NT2/D1 (cell line): ENCODE measurements at places on chromosomes 1 and 21.

GRCh38 chr21:32248571-32249461, 30.0 kb downstream of the MIS18A start:
- no peak for DNase-seq

DNA sequence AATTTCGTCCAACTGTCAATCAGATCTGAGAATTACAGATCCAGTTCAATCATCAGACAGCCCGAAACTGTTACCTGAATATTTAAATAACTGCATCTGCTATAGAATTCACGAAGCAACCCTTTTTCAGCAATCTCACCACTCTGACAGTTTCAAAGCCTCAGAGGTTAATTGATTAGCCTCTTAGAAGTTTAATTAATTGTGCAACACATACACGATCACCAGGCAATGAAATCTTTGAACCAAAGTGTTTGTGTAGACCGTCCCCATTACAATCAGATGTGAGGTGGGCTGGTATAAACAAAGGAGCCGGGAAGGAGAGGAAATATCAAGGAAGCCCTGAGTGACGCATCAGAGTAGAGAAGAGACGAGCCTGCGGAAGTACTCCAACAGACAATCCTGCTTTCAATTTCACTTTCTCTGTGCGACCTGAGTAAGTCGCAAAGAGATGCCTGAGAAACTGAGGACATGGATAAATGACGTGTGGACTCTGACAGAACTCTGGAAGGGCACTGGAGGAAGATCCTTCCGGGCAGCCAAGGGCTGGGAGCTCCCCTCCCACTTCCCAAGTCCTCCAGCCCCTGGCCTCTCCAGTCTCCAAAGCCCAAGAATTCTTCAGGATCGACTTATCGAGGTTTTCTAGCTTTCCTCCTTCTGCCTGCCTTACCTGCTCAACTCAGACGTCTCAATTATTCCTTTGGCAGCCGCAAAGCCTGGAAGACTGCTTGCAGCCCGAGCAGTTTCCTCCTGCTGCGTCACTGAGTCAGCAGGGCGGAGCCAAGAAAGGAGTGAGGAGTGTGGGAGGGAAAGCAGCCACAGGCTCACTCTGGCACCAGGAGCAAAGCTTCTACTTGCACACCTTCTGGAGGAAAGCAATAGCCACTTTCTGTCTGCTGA, at the start of gene RNASEL:
TSS of gene RNASEL (minus strand) at position 757 of the 897 bp plus-strand sequence. CDS start 2,450 bp downstream, outside the sequence.
- DNase-seq = peak; percentile 63

- no peak for DNase-seq
These were observed 163.6 kb downstream of the TNFSF18 start for GRCh38 chr1:172887162-172887561.

DNA sequence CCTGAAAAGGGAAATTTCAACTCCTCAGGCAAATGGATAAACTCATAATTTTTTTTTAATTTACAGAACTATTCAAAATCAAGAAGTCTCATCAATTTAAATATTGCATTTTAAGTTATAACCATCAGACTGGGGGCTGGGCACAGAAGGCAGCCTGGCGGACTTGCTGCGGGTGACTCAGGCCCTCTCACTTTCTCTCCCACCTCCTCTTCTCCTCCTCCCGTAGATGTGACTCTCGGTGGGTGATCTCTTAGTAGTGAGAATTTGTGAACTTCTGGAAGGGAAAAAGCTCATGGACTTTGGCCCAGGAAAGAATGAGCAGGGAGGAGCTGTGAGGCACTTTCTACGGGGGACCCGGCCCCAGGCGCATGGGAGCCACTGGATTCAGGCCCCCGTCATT, 32.9 kb downstream of the CLIC6 start:
- DNase-seq = no peak

DNA sequence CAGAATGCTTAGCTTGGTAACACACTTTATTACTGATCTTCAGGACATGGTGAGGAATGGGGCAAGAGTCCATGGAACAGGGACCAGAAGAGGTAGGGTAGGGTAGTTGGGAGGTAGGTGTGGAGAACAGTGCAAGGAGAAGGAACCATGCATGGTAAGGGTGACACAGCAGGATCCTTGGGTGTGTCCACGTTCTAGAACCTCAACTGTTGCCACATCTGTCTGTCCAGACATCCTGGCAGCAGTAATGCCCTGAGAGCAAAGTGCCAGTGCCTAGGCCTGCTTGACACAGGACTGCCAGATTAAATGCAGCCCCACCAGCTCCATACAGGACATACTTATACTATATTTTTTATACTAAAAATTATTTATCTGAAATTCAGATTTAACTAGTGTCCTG, 13.9 kb downstream of the DMAP1 start:
- no peak for DNase-seq

GRCh38 chr1:113416496-113416895, 26.2 kb downstream of the MAGI3 start:
- no peak for DNase-seq

DNA sequence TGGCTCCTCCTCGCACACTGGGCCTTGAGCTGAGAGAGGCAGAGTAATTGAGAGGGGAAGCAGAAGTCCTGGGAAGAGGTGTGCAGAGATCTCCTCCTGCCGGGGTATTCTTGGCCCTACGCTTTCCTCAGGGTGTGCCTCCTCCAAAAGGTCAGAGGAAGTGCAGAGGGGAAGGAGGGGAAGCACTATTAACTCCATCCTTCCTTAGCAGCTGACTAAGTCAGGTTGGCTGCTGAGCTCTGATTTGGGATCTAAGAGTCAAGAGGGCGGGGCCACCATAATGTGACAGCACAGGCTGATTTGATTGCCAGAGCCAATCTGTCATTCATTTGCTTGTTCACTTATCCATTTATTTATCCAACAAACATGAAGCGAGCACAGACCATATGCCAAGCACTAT, 12.3 kb downstream of the ATP2B4 start:
- no peak for DNase-seq

GRCh38 chr1:208874915-208875314, 630.7 kb upstream of the PLXNA2 start:
- DNase-seq = no peak

DNA sequence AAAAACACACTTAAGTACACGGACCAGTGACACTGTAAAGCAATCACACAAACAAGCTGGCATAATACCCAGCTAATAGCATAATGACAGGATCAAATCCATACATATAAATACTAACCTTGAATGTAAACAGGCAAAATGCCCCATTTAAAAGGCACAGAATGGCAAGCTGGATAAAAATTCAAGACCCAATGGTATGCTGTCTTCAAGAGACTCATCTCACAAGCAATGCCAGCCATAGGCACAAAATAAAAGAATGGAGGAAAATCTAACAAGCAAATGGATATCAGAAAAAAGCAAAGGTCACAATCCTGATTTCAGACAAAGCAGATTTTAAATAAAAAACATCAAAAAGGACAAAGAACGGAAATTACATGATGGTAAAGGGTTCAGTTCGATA, 79.1 kb upstream of the PTGFR start:
- no peak for DNase-seq

- DNase-seq = no peak
These were observed 8.9 kb upstream of the ZNF326 start for GRCh38 chr1:89986020-89986419.

DNA sequence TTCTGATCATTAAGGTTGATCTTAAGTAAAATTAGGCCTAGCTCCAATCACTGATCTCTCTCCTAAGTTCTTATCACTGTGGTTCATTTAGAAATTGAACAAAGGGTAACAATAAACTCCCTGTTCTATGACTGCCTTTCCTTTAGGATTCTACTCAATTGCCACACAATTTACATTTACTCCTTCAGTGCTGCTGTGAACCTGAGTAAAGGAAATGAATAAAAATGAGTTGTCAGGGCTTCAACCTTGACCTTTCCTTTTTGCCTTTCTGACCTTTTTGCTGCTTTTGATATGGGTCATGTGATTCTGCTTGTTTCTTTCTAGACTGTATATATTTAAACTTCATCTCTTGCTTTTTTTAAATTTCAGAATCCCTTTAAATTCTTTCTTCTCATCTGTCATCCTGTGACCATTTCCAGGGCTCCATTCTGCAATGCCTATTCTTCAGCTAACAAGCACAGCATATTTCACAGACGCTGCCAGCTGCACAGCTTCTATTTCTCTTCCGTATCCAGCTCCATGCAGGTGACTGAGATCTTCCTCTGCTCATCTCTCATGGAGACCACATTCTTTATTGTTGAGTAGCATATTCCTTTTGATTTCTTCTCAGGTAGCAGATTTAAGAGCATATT, 3.2 kb downstream of the LRRC8B start:
- no peak for DNase-seq

DNA sequence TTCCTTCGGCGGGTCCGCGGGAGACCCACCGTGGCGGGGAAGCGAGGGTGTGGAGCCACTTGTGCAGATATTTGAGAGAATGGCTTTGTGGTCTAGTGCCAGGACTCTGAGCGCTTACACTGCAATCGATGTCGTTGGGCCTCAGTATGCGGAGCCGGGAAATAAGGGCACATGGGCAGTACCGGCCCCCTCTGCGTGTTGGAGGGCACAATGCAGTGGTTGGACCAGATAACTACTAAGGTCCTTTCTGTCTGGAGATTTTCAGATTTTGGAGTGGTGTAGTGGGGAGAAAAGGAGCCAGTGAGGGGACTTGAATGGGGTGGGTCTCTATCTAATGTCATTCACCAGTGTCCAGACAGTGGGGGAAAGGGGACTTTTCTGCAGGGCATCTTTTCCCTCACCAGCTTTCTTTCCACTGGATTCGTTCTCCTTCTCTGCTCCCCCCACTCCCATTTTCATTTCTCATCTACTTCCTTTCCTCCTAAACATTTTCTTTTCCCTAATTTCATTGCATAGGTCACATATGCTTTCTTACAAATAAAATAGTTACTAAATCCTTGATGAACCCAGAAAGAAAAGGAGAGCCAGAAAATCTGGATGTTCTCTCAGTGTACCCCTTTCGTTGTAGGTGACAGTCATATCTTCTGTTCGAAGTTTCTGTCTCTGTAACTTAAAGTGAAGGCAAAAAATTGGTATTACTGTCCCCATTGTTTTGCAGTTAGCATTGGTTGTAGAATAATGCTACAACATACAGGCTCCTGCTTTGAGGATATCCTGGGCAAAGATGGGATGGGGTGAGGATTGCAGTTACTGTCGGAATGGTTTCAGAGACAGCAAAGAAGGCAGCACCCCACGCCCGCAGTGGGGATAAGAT, 1.4 kb downstream of the ATF3 start:
- DNase-seq = no peak

- no peak for DNase-seq
These were observed 287.4 kb upstream of the LYPLAL1 start for GRCh38 chr1:218886101-218886871.

- DNase-seq = peak; percentile 38
These were observed 79.0 kb upstream of the KRTAP19-8 start for GRCh38 chr21:31117128-31117916.

DNA sequence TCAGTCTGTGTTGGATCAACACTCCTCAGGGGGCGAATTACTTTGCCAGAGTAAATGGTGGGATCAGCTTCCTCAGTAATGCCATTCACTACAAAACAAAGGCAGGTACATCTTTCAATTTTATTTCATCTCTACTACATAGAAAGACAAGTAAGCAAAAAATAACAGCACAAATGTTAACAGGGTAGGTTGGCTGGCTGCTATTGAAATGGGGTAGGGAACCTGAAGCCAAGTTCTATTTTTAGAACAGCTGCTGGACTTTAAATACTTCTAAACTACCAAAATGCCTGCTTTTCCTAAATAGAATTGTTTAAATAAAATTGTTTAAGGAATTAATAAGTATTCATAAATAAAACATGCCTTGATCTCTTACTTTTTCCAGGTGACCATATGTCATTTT, 7.3 kb upstream of the NRAS start:
- no peak for DNase-seq

GRCh38 chr1:92583821-92584760, 97.4 kb upstream of the GFI1 start:
- no peak for DNase-seq

DNA sequence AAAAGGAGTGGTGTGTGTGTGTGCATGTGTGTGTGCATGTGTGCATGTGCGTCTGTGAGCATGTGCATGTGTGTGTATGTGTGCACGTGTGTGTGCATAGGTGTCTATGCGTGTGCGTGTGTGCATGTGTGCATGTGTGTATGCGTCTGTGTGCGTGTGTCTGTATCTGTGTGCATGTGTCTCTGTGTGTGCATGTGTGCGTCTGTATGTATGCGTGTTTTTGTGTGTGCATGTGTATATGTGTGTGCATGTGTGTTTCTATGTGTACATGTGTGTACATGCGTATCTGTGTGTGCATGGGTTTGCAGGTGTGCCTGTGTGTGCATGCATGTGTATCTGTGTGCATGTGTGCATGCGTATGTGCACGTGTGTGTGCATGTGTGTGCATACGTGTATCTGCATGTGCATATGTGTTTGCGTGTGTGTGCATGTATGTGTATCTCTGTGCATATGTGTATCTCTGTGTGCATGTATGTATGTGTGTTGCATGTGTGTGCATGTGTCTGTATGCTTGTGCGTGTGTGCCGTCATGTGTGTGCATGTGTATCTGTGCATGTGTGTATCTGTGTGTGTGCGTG, 77.9 kb downstream of the TCP10L start:
- DNase-seq = no peak

- DNase-seq = no peak
These were observed 28.7 kb upstream of the DIP2A start for GRCh38 chr21:46429754-46430681.

GRCh38 chr1:60342569-60342968, 269.0 kb upstream of the C1orf87 start:
- DNase-seq = no peak

GRCh38 chr21:14712121-14712715, 166.1 kb upstream of the SAMSN1 start:
- DNase-seq = no peak

GRCh38 chr21:18840239-18840638, 436.7 kb upstream of the TMPRSS15 start:
- DNase-seq = peak; percentile 60

GRCh38 chr1:116259663-116260062, 113.4 kb upstream of the ATP1A1 start:
- no peak for DNase-seq

- no peak for DNase-seq
These were observed 19.4 kb upstream of the SRSF4 start for GRCh38 chr1:29200906-29201594.

DNA sequence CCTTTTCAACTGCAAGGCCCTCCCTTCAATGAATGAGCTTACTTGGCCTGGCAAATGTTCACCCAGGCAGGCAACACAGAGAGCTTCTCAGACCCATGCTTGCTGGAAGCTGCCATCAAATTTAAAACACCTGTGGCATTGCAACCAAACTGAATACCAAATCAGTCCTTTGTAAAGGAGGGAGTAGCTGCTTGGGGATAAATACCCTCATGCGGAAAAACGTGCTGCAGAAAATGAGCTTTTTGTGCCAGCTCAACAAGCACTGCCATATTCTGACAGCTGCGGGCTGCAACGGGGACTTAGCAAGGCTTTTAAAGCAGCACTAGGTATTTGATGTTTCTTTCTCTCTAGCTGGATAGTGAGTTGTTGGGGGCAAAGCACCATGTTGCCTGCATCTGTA, 119.7 kb downstream of the PLPPR4 start:
- no peak for DNase-seq

GRCh38 chr1:183932412-183932811, 105.1 kb downstream of the COLGALT2 start:
- no peak for DNase-seq
